ENCODE measurements at places on chromosomes 2 and 18.

DNA sequence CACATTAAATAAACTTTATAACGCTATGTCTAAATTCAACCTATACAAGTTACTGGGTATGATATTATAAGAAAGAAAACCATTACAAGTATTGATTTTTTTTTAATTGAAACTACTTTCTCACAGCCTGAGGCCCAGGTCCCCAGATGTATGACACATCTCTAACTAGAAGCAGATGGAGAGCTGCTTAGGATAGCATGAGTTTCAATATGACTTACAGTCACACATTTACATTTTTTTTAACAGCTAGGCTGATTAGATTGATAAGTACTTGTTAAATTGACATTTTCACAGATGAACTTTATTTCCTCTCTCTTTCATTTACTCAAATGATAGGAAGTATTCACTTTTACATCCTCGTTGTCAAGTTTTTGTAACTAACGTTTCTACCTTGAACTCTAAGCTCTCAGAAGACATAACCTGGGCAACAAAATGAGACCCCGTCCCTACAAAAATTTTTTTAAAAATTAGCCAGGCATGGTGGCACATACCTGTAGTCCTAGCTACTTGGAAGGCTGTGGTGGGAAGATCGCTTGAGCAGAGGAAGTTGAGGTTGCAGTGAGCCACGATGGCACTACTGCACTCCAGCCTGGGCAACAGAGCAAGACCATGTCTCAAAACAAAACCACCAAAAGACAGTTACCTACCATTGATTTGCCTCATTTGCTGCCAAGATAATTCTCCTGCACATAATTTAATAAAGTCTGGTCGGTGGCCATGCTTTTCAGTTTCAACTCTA is 52.4 kb downstream of the STK39 start:
- no peak for DNase-seq

DNA sequence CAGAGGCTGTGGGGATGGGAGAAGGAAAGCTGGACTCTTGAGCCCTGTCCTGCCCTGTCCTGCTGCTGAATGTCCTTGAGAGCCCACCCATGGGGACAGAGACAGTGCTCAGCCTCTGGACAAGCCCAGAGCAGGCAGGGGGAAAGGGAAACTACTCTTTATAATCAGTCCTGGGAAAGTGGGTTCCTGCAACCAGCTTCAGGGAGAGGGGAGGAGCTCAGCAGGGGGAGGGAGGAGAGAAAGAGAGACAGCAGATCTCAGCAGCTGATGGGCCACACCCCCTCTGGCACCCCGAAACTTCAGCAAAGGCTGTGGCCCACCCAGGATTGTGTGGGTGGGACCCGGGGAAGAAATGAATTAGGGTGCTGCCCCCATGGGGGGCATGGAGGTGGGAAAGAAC is 11.6 kb downstream of the ECEL1 start:
- no peak for DNase-seq

- no peak for DNase-seq
Measured at GRCh38 chr2:118580651-118581050, 266.8 kb downstream of the EN1 start.

DNA sequence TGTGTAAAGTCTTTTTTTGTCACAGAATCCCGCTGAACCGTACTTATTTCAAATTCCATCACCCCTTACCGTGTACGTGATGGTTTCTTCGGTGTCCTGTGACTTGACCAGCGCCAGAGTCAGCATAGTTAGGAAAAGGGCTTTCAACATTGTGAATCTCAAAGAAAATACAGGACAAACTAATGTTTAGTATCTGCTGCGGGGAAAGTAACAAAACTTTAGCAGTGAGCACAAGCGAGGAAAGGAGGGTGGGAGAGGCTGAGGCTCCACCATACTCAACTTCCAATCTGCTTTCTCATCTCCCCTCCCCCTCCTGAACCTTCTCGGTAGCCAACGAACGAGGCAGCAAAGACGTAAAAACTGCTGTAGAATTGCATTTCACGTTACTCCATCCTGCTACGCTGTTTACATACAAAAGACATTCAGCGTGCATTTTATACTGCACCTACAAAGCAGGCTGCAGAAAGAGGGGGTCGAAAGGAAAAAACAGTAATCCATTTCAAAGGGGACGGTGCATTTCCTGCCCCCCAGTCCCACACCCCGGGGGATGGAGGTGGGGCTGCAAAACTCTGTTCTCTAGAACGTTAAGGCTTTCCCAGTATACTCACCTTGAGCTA is 1.2 kb downstream of the EFEMP1 start:
- DNase-seq: no peak

DNA sequence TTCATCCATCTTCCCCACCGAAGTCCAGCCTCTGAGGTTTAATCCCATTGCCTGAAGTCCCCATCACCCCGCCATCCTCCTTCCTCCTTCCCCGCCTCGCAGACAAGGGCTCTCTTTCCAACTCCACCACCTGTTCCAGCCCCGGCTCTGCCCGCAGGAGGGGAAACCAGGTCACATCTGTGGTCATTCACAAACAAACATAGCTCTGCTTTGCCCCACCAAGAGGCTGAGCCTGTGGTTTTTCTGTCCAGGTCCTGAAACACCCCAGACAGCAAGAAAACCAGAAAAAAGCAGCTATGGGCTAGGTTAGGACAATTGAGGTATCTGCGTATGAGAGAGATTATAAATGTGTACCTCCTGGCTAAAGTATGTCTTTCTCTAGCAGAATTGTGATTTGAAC is 144.7 kb downstream of the GLI2 start:
- DNase-seq: no peak

All from NCI-H1092 (cell line).